ENCODE measurements at places on chromosomes 1 and 21.

GRCh38 chr1:154265586-154265985 is 6.8 kb upstream of the HAX1 start:
- DNase-seq: no peak

DNA sequence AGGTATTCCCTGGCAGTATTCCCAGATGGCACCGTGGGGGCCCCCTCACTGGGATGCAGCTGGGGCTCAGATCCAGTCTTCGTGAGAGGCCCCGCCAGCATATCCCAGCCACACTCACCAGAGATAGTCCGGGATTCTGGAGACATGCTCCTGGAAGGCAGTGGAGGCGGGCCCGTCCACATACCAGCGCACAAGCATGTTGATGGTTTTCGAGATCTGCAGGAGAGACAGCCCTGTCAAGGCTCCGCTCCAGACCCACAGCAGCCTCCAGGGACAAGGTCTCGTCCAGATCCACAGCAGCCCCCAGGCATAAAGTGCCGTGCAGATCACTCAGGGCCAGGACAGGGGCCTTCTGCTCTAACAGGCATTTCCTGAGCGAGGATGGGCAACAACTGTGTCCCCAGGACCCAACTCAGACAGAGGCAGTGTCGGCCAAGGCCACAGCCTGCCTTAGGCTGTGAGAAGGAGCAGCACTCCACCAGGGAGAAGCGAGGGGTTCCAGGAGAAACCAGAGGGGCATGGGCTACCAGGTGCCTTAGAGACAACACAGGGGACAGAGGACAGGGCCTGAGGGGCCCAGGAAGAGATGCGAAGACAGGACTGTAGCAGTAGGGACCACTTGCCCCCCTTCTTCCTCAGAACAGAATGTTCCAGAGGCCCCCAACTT is 14.8 kb downstream of the LSS start:
- no peak for DNase-seq

DNA sequence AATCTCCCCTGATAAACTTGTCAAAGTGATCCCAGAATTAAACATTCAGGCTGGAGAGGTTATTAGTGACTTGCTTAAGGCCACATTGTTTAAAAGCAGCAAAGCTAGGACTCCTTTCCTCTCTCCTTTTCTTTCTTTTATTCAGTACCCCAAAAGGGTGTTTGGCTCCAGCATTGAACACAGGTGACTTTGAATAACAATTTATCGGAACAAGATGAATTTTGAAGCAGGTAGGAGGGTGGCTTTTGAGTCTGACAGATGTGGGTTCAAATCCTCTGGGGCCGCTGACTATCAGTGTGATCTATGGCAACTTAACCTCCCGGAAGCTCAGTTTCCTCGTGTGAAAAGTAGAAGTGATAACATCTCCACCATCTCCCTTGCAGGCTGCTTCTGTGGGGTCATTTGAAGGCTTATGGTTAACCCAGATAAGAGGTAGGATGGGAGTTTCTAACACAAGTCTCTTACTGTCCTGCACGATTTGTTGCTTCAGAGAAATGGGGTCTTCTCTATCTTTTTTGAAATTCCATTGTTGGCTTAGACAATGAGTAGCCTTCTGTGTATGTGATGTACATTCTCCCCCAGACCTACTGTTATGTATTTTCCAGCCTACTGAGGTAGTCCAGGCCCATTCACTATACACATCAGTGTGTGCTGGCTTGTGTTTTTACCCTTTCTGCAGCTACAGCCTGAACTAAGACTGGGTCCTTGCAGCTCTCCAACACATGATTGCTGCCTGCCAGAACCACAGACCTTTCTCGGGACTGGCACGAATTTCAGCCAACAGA is 29.0 kb downstream of the JUN start:
- no peak for DNase-seq

GRCh38 chr1:41338820-41339219 is 22.4 kb upstream of the FOXO6 start:
- no peak for DNase-seq

Measured in epithelial cell of esophagus (primary cell).